ENCODE measurements at places on chromosomes 11 and 22.

DNA sequence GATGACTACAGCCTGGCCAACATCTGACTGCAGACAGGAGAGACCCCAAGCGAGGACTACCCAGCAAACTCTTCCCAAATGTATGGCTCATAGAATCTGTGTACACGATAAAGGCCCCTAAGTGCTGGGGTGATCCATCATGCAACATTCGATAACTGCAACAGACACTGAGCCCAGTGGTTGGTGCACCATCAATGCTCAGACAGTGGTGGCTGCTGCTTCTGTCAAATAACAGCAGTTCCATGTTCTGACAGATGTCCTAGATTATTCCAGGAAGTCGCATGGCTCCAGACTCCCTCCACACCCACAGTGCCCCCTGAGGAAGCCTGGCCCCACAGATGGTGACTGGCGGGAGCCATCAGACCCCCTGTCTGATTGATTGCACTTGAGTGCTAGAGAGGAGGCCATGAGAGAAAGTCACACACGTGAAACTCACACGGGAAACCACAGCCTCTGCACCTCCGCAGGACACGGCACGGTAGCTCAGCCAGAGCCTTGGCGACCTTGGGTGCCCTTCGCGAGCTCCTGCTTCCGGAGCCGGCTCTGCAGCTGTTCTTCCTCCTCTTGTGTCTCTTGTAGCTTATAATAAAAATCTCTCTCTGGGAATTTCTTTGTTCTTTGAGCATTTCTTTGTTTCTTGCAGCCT, 1155.9 kb downstream of the TBC1D22A start:
- DNase-seq, result no peak

DNA sequence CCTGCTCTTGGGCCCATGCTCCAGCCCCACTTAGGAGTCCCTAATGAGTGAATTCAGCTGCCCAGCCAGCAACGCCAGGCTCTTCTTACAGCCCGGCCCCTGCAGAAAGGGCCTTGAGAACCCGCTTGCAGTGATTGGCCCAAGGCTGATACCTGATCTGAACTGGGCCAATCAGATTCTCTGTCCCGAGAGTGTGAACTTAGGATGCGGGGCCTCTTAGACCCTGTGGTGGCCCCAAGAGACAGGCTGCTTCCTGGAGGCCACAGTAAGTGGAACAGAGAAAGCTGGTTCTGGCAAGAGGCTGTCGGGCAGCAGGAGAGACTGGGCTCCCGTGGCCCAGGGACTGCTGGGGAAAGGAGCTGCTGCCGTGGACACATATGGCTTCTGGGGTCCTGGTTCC, 11.5 kb downstream of the VSTM5 start:
- no peak for DNase-seq

- no peak for DNase-seq
Measured at GRCh38 chr11:2982214-2982613, 9.9 kb downstream of the NAP1L4 start.

- DNase-seq, result no peak
Measured at GRCh38 chr11:120386774-120387371, 50.7 kb downstream of the ARHGEF12 start.

DNA sequence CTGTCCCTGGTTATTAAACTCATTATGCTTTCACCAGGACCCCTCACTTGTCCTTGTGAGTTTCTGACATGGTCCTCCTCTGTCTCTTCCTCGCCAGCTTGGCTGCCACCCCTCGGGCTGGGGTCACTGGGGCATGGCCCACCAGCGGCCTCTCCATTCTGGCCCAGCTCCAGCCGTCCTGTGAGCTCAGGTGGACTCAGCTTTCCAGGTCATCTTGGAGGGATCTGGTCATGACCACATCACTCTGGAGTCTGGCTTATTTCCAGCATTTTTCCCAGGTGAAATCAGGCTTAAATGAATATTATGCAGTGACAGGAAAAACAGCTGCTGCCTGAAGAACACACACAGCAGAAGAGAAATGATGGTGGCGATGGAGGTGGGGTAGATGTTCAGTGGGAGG, 224.5 kb downstream of the ADAMTS15 start:
- DNase-seq, result no peak

DNA sequence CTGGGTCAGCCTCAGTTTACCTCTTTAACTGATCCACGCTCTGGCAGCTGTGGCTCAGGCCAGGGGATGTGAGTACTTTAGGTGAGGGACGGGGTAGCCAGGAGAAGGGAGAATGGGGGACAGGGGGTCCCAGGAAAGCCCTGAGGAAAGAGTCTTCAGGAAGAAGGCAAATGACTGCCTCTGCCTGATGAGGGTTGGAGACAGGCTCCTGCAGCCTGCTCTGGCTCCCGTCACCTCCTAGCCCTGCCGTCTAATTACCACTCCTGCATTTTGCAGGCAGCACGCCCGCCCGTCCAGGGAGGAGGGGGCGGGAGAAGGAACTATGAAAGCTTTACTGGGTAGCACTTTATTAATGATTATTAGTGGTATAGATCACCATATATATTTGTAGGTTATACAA, 116.6 kb downstream of the CEP164 start:
- no peak for DNase-seq

GRCh38 chr22:23638611-23639010, 6.5 kb upstream of the DRICH1 start:
- no peak for DNase-seq

DNA sequence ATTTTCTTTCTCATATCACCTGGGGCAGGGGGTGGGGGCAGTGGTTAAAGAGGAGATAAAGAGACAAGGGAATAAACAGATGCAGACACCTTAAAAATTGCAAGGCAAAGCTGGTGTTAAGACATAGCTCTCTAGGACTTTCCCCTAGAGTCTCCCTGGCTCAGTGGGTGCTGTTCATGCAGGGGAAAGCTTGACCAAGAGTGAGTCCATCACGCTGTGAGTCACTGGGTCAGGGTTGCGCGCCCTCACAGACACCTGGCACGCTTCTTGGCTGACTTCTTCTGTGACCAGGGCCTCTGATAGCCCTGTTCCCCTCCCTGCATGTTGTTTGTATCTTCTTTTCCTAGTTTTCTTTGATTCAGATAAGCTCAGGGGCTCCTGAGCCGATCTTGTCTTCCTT, 31.9 kb downstream of the COMMD9 start:
- DNase-seq, result no peak

- no peak for DNase-seq
Measured at GRCh38 chr11:71309611-71310010, 57.2 kb upstream of the SHANK2 start.

DNA sequence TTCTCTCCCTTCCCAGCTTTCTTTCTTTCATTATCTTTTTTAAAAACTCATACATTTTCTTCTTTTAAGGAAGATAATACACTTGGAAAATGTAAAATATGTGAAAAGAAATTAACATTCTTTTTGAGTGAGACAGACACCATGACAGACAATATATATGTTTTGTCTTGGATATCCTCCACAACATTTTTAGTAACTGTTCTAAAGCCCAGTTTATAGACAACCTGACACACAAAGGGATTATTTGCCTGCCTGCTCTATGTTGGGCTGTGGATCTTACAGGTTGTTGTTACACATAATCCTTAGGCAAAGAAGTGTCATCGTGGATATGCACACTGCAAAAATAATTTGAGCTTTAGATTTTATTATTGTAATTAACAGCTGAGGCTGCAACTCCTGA, 301.4 kb upstream of the PDGFD start:
- no peak for DNase-seq

DNA sequence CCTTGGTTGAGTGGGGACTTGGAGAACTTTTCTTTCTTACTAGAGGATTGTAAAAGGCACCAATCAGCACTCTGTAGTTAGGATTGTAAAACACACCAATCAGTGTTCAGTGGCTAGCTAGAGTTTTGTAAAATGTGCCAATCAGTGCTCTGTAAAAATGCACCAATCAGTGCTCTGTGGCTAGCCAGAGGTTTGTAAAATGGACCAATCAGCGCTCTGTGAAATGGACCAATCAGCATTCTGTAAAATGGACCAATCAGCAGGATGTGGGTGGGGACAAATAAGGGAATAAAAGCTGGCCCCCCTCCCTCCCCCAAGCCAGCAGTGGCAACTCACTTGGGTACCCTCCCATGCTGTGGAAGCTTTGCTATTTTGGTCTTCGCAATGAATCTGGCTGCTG, 5.5 kb upstream of the DRG1 start:
- no peak for DNase-seq

DNA sequence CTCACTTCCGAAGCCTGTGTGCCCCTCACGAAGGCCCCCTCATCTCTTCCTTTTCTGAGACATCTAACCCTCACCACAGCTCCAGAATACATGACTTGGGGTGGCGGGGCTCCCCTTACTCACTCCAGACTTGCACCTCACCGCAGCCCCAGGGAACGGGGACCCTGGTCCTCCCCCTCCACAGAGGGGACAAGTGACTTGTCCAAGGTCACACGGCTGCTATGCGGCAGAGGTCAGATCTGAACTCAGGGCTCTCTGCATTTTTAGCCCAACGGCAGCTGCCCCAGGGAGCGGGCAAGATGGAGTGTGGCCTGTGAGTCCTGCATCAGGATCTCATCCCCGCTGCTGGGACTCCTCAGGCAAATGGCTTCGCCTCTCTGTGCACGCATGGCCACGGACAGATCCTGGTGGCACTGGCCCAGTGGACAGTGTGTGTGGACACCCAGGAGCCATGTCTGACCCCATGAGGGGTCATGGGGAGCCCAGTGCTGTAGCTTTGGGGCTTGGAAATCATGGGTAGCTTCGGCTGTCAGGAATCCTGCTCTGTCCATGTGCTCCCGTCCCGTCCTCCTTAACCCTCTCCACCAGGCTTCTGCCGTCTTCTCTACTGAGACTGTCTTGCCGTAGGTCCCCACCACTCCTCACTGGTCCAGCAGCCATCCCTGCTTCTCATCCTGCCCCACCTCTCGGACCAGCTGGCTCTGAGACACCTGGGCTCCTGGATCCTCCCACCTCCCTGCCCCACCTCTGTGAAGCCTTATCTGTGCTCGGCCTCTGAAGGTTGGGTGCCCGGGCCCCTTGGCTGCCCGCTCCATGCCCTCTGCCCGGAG, 48.0 kb upstream of the CARS1 start:
- no peak for DNase-seq

DNA sequence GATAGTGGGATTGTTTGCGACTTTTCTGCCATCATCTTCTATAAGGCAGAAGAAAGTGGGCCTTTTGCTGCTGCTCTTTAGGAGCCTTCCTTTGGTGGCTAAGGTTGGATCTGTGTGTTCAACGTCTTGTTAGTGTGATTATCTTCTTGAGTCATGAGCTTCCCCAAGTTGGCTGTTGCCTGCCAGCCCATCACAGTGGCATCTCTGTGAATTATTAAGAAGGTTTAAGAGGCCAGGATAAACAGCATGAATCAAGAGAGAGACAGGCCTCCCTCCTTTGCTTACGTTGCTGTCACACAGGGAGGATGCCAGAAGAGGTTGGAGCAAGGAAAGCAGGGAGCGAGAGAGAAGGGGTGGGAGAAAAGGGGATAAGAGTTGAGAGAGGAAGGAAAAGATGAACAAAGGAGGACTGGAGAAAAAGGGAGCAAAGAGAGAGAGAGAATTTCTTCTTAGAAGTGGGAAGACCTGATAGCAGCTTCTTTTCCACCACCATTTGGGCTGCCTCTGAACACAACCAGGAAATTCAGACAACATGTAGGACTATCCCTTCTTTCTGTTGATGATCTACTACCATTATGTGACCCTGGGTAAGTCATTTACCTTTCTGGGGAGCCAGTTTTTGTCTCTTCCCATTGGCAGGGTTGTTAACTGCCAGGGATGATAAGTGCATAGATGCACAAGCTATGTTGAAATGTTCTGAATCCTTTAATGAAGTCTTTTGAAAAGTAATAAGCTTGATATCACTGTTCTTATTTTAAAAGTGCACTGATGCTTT, 126.5 kb downstream of the NAV2 start:
- DNase-seq, result no peak

DNA sequence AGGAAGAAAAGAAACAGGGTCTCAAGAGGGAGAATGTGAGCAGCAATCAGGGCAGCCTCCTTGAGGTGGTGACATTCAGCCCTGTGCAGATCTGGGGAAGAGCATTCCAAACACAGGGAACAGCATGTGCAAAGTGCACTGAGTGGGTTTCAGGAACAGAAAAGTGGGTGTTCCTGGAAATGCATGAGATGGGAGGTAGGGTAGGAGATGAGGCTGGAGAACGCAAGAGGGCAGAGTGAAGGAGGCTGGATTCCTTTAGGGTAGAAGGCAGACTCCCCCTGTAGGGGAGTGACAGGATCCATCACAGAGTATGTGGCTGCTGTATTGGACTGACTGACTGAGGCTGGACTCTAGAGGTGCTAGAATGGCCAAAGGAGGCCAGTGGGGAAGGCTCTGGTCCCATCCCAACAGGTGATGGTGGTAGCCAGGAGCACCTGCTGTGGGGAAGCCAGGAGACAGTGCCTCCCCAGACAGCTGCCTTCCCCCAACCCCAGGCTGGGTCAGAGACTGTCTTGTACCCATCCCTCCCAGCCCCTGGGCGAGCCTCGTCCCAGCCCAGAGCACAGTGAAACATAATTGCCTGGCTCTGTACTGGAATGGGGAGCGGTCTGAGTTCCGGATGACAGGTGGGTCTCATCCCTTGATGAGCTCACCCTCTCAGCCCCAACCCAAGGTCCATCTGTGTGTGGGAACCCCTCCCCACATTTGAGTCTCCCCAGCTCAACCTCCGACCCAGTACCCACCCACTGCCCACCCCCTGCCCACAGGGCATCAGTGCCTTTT, 419.4 kb downstream of the MN1 start:
- no peak for DNase-seq

DNA sequence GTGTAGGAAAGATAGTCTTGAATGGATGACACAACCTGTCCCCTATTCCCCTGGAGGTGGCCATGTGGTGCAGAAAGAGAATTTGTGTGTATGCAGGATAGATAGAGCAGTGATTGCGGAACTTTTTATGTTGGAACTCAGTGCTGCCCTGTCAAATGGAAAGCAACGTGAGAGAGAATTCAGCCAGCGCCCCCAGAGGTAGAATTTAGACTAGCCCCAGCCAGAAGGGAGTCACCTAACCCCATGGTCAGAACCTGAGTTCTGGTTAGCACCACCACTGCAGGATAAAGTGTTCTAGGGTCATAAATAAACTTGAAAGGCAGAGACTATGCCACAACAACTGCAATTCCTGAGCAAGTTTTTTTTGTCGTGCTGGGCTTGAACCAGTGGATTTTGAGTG, 152.9 kb upstream of the GRIA4 start:
- DNase-seq, result no peak

GRCh38 chr22:49213731-49214352, 613.8 kb downstream of the BRD1 start:
- no peak for DNase-seq
